Stimulated activated CD4-positive, alpha-beta T cell treated with anti-CD3 and anti-CD28 coated beads, TNF-alpha, amount 100 ng/mL, for 24 hours (primary cell): ENCODE measurements at places on chromosomes 2 and 18.

DNA sequence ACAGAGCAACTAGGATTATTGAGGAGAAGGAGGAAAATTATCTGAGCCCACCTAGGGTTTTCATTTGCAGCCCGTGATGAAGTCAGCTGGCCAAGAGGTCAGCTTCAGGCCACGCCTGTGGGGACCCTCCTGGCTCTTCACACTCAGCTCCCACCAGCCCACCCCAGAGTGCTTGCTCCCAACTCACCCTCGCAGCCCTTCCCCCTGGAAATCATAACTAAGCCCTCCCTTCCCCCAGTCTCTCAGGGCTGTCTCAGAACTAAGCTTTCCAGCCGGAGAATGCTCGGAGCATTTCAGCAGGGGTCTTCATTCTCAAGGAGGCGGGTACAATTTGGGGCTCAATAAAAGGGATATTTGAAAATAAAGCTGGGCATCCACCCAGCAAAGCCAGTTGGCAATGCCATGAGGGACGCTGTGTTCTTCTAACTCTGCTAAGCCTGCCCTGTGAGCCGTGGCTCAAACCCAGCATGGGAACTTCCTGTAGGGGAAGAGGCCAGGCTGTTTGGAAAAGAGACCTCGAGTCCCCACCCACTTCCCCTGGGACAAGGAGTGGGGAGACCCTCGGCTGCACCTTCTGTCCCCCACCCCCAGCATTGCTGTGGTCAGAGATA, 194.9 kb downstream of the CTIF start:
- no peak for DNase-seq

GRCh38 chr2:224033601-224034000, 5.5 kb downstream of the SERPINE2 start:
- no peak for DNase-seq

DNA sequence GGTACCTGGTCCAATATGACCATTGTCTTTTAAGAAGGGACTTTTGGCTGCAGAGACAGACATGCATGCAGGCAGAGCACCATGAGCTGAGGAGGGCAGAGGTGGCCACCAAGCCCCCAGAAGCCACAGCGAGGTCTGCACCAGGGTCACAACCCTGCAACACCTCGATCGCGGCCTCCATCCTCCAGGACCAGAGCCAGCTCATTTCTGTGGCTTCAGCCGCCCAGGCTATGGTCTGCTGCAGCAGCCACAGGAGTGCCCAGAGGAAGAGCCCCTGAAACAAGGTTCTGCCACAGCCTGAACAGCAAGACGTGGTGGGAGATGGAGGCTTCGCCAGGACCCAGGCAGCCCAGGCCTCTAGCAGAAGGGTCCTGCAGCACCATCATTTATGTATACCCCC, 53.9 kb downstream of the ANKMY1 start:
- no peak for DNase-seq

GRCh38 chr2:9388950-9389911, 34.1 kb downstream of the ITGB1BP1 start:
- DNase-seq: no peak

GRCh38 chr18:6797171-6797570, 67.7 kb downstream of the ARHGAP28 start:
- no peak for DNase-seq

- no peak for DNase-seq
Measured at GRCh38 chr2:71798266-71799012, 345.1 kb downstream of the DYSF start.

- no peak for DNase-seq
Measured at GRCh38 chr18:78992041-78993011, 12.7 kb downstream of the SALL3 start.

GRCh38 chr2:9071032-9071431, 67.5 kb upstream of the MBOAT2 start:
- DNase-seq: no peak

GRCh38 chr2:56008661-56009431, 85.3 kb upstream of the EFEMP1 start:
- no peak for DNase-seq

GRCh38 chr2:2503864-2504418, 172.9 kb upstream of the MYT1L start:
- DNase-seq: no peak

- DNase-seq: no peak
Measured at GRCh38 chr2:176159663-176160250, 2.6 kb downstream of the HOXD3 start.

GRCh38 chr2:66030553-66030952, 404.4 kb upstream of the MEIS1 start:
- no peak for DNase-seq

DNA sequence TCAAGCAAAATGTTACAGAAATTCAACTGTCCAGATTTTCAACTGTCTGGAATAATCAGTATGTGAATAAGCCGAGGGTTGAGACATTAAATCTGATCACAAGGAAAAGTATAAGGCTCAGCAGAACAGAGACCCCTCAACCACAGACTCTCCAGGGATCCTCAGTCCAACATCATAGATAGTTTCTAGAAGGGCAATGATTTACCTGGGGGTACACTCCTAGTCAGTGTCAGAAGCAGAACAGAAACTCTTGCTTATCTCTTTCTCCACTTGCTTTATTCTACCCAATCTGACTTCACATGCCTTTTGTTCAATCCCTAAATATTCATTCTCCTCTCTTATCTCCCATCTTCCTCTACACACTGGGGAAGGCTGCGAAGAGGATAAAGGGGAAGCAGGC, 36.4 kb downstream of the ICOS start:
- DNase-seq: no peak

DNA sequence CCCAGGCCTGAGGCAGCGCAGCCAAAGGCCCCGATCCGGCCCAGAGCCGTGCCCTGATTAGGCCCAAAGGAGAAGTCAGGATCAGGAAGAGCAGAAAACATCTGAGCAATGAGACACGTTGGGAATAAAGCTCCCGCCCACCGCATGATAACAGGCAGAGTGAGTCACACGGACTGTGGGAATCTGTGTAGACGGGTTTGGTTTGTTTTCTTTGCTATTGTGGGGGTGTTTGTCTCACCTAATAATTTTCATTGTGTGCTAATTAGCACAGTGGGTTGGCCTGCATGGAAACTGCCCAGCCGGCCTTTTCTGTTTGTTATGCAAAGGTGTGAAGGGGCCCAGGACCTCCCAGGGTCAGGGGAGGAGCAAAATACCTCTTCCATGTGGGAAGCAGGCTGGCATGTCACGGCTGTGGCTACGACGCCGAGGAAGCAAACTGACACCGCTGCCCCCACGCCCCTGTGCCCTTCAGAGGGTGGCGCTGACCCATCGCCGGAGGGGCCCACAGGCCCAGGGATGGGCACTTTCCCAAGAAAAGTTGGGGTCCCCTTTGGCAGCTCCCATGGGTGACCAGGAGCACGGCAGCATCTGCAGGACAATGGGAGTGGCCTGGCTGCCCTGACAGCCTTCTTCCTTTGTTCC, 68.4 kb upstream of the CTDP1 start:
- DNase-seq: no peak

- no peak for DNase-seq
Measured at GRCh38 chr2:230701308-230701707, 11.3 kb upstream of the CAB39 start.
